ENCODE measurements at places on chromosomes 7 and 10.

DNA sequence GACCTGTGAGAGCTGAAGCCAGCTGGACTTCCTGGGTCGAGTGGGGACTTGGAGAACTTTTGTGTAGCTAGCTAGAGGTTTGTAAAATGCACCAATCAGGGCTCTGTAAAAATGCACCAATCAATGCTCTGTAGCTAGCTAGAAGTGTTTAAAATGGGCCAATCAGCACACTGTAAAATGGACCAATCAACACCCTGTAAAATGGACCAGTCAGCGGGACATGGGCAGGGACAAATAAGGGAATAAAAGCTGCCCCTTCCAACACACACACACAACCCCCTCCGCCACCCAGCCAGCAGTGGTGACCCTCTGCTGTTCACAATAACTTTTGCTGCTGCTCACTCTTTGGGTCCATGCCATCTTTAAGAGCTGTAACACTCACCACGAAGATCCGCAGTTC lies 7.1 kb downstream of the ZNF511 start:
- peak; percentile 54 for DNase-seq

GRCh38 chr7:13946181-13946580 lies 43.3 kb downstream of the ETV1 start:
- DNase-seq = no peak

DNA sequence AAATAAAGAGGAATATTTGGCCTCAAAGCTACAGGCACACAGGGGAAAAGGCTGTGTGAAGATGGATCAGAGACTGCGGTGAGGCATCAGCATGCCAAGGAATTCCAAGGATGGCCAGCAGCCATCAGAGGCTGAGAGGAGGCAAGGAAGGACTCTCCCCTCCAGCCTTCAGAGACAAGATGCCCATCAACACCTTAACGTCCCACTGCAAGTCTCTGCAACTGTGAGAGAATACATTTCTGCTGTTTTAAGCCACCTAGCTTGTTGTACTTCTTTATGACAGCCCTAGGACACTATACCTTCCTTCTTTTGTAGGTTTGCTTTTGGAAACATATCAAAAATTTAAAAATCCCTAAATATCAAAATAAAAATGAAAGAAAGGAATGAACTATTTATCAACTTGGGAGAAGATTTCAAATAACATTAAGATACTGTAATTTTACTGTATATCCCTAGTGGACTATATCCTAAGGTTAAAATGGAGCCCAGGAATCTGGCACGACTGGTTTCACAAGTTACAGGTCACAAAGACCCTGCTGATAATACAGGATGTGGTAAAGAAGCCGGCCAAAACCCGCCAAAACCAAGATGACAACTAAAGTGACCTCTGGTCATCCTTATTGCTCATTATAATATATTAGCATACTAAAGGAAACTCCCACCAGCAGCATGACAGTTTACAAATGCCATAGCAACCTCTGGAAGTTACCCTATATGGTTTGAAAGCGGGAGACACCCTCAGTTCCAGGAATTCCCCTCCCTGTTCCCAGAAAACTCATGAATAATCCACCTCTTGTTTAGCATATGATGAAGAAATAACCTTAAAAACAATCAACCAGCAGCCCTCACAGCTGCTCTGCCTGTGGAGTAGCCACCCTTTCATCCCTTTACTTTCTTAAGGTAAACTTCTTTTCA lies 185.2 kb downstream of the AVL9 start:
- no peak for DNase-seq

DNA sequence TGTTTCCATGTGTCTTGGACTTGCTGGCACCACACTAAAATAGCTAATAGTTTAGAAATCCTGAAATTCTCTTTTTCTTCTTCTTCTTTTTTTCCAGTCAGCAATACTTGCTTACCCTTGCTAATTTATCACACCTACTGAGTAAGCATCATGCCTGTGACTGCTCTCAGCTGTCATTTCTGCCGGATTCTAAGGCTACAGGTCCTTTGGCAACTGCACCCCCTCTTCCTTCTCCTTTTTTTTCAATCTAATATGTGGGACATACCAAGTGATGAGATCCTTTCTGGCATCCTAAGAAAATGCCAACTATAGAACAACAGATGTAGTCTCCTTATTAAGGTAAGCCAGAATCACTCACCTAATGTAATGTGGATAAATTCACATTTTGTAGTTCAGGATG lies 444.7 kb downstream of the MAGI2 start:
- no peak for DNase-seq

- DNase-seq = peak; percentile 81
Measured at GRCh38 chr7:141533149-141533949, 17.9 kb upstream of the AGK start.

GRCh38 chr7:131933751-131934289 lies 377.4 kb upstream of the PODXL start:
- no peak for DNase-seq

GRCh38 chr7:133690740-133691139 lies 436.4 kb upstream of the LRGUK start:
- no peak for DNase-seq

DNA sequence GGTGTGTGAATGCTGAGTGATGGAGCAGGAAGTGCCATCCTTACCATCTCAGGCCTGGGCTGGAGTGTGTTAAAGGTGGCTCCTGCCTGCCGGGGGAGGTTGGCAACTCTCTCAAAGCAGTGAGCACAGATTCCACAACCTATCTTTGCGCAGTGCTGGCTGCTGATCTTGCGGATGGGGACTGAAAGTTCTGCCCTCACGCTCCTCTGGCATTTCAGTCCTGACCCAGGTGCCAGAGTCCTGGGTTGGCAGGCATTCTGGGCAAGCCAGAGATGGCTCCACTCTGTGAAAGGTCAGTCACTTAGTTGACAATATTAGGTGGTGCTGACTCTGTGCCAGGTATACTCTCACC lies 315.5 kb downstream of the RPS24 start:
- DNase-seq = no peak

DNA sequence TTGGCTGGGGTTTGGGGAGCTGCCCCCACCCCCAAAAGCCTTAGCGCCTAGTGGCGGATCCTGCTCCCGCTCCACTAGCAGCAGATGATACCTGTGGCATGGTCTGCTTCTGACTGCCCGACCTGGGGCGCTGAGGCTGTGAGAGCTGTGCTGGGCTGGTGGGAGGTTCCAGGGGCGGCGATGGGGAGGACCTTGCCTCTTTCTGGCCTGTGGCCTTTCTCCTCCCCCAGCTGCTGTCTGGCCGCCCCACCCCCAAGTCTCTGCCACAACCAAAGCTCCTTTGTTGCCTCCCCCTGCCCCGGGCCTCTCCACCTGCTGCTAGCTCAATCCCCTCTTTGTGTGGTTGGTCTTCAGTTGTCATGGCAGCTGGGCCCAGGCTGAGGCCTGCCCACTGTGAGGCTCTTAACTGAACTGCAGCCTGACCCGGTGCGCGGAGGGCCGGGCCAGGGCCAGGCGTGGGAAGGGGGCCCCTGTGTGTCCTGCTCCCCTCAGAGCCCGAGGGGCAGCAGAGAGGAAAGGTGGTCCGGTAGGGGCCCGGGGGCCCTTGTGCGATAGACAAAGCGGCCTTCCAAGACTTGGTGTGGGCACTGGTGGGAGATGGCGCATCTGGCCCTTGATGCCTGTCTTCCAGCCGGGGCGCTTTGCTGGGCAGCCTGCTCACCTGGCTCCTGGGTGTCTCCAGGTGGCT lies 4.7 kb downstream of the ZNF775 start:
- DNase-seq = peak; percentile 69

GRCh38 chr7:111568870-111569462 lies 6.7 kb upstream of the IMMP2L start:
- DNase-seq = peak; percentile 33

GRCh38 chr10:88110355-88110754 lies 246.9 kb downstream of the PTEN start:
- DNase-seq = no peak

DNA sequence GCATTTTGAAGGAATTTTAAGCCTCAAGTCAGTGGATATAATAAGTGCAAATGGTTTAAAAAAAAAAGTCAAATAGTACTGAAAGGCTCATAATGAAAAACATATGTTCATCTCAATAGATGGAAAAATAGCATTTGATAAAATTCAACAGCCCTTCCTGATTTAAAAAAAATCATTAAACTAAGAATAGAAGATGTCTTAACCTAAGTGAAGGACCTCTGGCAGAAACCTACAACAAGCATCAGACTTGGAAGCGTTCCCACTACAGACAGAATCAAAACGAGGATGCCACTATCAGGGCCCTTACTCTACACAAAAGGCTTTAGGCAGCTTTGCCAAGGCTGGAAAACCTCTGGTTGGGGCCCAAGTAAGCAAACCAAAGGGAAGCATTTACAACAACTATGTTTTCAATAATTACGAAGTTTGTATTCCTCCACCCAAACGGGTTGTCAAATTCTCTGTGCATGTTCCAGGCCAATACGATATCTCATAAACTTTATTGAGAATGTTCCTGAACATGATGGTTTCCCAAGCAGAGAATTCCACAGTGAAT lies 45.1 kb downstream of the CYTH3 start:
- DNase-seq = no peak
